ENCODE measurements at places on chromosomes 13 and 19.

GRCh38 chr19:7888145-7888825 is at the start of gene LRRC8E:
TSS of gene LRRC8E (plus strand) at chr19:7888510. CDS start at chr19:7895604, 7,094 bp downstream.
- no peak for DNase-seq

GRCh38 chr13:31747291-31747690 is 8.0 kb downstream of the RXFP2 start:
- DNase-seq, result no peak

DNA sequence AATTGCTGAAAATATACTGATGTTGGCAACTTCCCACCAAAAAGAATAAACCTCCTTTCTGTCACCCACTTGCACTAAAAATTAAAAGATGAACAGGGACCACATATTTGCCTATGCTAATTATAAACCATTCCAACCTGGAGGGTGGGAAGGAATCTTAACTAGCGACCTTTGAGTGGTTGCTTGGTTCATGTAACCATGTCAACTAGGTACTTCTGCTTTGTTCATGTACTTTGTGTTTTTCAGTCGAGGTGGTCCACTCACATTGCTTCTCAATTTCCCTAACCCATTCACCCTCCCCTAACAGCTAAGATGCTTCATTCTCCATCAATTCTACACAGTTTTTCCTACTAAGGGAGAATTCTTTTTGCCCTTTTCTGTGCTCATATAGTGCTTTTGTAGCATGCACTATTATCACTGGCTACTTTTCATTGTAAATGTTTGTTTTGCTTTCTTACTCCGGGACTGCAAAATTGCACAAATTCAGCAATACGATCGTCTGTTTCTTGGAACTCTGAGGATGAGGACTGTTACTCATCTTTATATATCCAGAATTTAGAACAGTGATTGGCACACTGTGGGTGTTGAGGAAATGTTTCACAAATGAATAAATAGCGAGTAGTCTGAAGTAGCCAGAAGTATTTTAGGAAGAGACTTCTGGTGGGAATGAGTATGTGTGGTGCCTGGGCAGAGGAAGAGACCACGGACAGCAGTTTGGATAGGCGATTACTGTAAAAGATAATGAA is 187.5 kb downstream of the GPC6 start:
- no peak for DNase-seq

GRCh38 chr13:110006304-110006703 is 219.9 kb upstream of the IRS2 start:
- no peak for DNase-seq

DNA sequence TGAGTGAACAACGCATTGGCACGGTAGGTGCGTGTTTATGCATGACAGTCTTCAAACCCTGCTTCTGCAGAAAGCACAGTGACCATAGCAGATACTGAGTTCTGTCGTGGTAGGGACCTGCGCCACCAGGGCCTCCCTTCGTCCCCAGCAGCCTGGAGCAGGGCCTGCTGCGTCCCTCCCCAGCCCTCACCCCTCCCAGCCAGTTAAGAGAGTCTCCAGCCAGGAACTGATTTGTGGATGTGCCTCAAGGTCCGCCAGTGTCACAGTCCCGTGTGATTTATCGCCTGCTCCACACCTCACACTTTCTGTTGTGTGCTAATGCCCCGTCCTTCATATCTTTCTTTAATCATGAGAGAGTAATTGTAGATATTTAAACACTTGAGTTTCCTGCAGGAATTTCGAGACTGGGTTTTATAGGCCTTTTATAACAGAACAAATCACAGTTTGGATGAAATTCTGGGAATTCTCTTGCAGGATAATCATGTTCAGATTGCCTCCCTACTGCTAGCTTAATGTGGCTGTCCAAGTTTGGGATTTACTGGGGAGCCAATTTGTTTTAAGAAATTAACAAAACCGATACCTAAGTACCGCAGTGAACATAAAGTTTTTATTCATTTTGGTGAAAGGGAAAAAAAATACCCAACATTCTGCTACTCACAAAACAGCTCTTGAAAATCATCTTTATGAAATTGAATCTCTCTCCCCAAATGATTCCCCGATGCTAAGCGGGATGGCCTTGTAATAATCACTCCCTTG is 438.6 kb downstream of the TSHZ3 start:
- no peak for DNase-seq

DNA sequence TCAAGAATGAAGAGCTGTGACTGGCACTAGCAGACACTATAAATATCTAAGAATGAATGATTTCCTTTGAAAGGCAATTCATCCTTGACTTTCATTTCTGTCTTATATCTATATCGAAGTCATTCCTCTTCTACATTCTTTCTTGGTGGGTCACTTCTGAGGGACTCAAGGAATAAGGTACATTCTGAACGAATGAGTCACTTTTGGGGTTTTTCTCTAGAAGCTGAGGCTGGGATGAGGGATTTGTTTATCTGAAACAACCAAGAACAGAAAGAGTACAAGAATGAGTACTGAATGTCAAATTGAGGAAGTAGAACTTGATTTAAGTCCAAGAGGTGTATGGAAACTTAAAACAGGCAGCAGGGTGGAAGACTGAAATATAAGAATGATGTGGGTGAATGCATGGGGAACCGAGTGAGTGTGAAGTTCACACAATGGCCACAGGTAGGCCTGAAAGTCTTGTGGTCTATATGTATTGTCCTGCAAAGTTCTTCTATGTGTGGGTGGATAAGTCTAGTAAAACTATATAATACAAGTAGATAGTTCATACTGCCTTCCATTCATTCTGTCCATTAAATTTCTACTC is 343.9 kb downstream of the OXGR1 start:
- DNase-seq, result no peak
